ENCODE measurements at places on chromosomes 4 and X.

DNA sequence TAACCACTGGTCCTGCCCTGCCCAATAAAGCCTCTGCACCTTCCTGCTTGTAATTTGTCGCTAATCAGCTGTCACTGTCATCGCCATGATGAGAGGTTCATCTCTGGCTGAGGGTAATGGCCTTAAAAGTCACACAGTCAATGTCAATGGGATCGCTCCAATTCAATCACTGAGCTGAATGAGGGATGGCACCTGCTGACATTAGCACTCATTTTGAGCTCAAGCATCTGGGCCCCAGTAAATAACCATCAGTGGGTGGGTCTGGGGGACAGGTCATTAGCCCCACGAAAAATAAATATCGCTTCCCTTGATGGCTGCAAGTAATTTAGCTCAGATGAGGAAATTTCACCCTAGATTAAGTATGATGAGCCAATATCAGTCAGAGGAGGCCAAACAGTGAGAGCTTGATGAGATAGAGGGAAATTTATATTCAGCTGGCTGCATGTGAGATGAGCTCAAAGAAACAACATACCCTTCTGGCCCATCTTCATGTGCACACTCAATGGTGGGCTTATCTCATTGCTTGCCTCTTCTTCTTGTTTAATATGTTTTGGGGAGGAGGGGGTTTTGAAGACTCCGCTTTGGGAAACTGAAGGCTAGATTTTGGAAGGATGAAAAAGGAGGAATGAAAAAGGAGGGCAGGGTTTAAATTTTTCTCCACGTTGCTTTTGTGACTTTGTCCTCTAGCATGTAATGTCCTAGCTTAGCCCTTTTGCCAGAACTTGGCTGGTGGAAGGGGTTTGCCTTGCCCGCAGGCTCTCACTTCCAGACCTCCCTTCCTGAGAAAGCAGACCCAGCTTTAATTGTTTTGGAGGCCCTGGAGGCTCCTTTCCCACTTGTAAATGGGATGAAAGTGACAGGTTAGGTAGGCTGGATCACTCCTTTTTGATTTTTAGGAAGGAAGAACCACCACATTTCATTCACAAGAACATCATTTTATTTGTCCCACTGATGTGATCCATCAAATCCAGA lies 84.8 kb upstream of the PAQR3 start:
- H3K4me3 ChIP-seq, result no peak overlapping the region
- H3K36me3 ChIP-seq, result no peaks in the 10 kb centered on the region
- no peaks in the 10 kb centered on the region for H3K27me3 ChIP-seq

DNA sequence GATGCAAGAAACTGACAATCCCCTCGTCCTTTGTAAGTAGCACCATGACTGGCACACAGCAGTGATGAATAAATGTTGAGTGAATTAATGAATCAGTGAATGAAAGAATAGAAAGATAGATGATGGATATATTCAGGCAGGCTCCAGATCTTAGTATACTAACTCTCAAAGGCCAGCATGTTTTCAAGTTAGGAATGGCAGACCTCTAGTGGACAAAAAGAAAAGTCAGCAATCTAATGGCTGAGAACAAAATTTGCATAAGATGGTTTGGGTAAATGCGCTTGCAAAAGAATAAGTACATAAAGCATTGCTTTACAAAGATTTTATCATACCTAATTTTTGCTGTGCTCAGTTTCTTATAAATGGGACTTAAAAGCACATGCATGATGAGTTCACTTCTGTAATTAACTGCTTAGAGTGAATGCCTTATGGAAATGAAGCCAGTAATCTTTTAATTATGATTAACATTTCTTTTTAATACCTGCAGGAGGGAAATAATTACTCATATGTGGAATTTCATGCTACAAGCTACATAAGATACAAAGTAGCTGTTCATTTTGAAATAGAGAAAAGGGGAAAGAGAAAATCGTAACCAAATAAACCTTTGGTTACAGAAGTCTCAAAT lies 126.9 kb upstream of the GPRIN3 start:
- H3K4me1 ChIP-seq, result peaks cover 3% of the 10 kb centered on the region
- H3K27me3 ChIP-seq, result no peaks in the 10 kb centered on the region
- no peaks in the 10 kb centered on the region for H3K36me3 ChIP-seq

DNA sequence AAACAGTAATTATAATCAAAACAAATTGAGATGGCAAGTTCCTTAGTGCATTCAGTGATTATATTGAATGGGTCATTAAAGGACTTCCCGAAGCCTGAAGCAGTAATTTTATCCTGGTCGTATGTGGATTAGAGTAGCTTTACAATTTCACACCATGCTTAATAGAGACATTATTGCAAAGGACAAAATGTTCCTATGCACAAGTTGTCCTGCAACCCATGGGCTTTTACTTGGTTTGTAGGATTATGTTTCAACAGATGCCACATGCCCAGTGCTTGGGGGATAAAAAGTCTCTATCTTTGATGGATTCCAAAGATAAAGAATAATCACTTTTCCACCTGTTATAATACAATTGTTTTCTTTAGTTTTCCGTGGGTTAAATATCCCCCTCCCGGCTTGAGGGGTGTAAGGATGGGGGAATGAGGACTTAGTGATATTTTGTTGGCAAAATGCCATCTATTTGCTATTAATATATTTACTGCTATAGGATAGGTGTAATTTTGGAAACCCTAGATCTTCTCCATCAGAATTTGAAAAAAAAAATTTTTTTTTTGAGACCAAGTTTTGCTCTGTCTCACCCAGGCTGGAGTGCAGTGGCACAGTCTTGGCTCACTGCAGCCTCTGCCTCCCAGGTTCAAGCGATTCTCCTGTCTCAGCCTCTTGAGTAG lies 156.5 kb upstream of the ETNPPL start:
- H3K4me1 ChIP-seq, result no peaks in the 10 kb centered on the region
- no peaks in the 10 kb centered on the region for H3K27me3 ChIP-seq
- no peak for DNase-seq
- no peak overlapping the region for H3K27ac ChIP-seq
- H3K36me3 ChIP-seq, result no peaks in the 10 kb centered on the region
- H3K4me3 ChIP-seq, result no peak overlapping the region

DNA sequence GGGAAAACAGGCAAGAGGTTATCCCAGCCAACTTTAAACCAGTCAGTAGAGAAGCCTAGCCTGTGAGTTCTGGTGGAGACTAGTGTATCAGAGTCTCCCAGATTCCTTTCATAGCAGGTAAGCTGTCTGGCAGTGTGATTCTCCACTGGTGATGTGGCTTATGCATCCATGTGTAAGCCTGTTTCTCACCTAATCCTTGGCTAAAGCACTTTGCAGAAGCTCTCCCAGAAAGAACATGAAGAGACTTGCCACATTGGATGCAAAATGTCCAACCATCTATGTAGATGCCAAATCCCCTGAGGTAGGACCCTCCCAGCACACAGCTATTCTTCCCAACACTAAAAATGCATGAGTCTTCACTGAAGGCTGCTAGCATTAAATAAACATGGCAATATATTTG lies 111.7 kb downstream of the CHRNA9 start:
- H3K27ac ChIP-seq, result no peak overlapping the region
- H3K36me3 ChIP-seq, result peaks cover 5% of the 10 kb centered on the region
- DNase-seq, result no peak
- no peaks in the 10 kb centered on the region for H3K27me3 ChIP-seq

DNA sequence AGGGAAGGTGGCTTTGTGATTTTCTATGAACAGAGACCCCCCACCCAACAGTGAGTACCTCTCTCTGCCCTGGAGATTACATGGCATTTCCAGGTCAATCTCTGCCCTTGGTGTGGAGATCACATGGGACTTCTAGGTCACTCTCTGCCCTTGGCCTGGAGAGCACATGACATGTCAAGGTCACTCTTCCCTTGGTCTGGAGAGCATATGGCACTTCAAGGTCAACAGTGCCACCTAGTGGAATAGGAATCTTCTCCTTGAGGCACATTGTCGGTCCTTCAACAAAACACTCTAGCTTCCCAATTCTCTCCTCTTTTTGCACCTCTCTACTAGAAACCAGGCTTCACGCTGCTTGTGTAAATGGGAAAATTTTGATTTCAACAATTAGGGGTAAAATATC lies 66.2 kb upstream of the TACR3 start:
- no peaks in the 10 kb centered on the region for H3K4me1 ChIP-seq
- DNase-seq, result no peak
- H3K27ac ChIP-seq, result no peak overlapping the region
- no peaks in the 10 kb centered on the region for H3K36me3 ChIP-seq
- no peak overlapping the region for H3K4me3 ChIP-seq
- no peaks in the 10 kb centered on the region for H3K27me3 ChIP-seq

DNA sequence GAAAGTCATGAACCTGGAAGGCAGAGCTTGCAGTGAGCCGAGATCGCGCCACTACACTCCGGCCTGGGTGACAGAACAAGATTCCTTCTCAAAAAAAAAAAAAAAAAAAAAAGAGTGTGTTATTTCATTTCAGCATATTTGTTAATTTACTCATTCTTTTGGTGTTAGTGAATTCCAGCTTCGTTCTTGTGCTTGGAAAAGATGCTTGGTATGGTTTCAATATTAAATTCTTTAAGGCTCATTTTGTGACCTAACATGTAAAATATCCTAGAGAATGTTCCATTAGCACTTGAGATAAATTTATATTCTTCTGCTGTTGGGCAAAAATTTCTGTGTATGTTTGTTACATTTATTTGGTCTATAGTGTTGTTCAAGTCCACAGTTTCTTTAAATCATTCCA lies 66.8 kb downstream of the SPIN3 start:
- H3K4me3 ChIP-seq, result no peak overlapping the region
- no peaks in the 10 kb centered on the region for H3K36me3 ChIP-seq
- H3K4me1 ChIP-seq, result no peaks in the 10 kb centered on the region
- H3K27ac ChIP-seq, result no peak overlapping the region

DNA sequence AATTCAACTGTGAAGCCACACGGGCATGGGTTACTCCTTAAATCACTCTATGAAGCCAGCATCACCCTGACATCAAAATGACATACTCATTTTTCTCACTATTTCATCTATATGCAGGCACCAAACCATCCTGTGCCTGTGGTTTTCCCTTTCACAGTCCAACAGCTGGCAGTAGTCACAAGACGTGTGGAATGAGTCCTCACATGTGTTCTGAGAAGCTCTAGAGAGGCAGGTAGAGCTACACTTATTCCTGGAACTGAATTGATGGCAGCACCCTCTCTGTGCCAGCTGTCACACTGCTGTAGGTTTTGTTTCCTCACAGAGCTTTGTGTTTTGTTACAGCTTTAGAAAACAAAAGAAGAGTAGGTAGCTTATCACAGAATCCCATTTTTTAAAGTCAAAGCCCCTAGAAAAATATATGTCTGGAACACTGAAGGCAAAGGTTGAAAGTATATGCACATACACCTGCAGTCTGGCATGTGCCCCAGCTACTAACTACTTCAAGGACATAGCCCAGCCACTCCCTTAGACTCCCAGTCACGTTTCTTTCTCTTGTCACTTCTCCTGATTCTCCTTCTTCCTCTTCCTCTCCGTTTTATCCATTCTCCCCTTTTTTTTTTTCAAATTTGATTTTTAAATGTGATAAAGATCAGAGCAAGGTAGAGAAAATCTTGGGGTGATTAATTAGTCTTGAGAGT lies 107.1 kb downstream of the ANXA10 start:
- H3K36me3 ChIP-seq, result no peaks in the 10 kb centered on the region
- H3K4me1 ChIP-seq, result no peaks in the 10 kb centered on the region
- no peaks in the 10 kb centered on the region for H3K27me3 ChIP-seq
- DNase-seq, result no peak
- H3K27ac ChIP-seq, result no peak overlapping the region

GRCh38 chr4:109959195-109959594 lies 46.5 kb downstream of the EGF start:
- DNase-seq, result no peak
- no peak overlapping the region for H3K27ac ChIP-seq
- no peaks in the 10 kb centered on the region for H3K27me3 ChIP-seq
- no peaks in the 10 kb centered on the region for H3K36me3 ChIP-seq
- H3K4me3 ChIP-seq, result no peak overlapping the region

DNA sequence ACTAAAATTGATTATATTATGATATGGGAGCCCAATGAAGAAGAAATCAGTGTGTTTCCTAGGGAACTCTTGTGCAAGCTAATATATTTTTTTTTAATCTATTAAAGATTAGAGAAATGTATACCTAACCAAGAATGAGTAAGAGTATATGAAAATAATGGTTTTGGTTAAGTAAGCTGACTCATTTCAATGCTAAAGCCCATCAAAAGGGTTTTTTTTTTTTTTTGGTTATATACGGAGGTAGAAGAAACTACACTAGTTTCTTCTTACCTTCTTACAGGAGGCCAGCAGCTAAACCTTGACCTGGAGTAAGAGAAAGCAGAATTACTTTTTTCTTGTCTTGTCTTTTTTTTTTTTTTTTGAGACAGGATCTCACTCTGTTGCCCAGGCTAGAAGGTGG lies 27.5 kb downstream of the RUFY3 start:
- H3K27me3 ChIP-seq, result no peaks in the 10 kb centered on the region
- no peak for DNase-seq
- no peak overlapping the region for H3K4me3 ChIP-seq
- H3K4me1 ChIP-seq, result peaks cover 48% of the 10 kb centered on the region
- no peaks in the 10 kb centered on the region for H3K36me3 ChIP-seq

DNA sequence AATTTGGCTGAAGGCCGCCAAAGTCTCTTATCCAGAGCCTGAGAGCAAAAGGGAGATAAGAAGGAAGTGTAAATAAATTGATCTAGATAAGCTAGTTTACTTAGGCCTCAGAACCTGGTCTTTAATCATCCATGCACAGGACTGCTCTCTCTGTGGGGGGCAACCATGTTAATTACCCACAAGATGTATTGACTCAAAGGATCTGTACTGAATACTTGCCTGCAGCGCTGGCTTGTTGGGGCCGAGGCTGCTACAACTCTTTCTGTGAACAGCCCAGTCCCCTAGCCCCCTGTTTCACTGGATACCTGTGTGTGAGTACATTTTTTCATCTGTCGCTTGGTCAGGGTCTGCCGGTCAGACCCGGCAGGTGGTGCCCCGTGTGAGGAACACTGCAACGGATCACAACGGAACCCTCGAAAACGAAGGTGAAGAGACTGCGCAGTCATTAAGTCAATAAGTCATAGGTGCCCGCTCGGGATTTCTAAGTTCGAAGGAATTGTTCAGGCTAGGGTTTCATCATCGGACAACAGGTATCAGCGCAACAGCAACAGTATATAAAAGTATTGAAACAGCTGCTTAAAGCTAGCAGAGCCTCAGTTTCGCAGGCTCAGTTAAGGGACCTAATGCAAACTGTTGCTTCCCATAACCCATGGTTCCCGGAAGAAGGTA lies 8.3 kb downstream of the MAGEA11 start:
- no peak overlapping the region for H3K4me3 ChIP-seq
- no peak overlapping the region for H3K27ac ChIP-seq
- no peak for DNase-seq
- H3K27me3 ChIP-seq, result no peaks in the 10 kb centered on the region
- H3K4me1 ChIP-seq, result no peaks in the 10 kb centered on the region

DNA sequence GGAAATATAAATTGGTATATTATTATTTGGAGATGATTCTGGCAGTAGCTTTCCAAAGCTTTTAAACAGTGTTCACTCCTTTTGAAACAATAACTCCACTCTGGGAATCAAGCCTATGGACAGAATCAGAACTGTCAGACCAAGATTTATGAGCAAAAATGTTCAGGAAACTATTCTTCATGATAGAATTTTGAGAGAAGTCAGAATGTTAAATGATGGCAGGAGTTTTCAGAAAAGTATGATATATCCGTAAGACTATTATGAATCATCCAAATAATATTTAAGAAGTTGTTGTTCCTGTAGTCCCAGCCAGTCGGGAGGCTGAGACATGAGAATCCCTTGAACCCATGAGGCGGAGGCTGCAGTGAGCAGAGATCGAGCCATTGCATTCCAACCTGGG lies 50.5 kb upstream of the ADGRG2 start:
- no peak for DNase-seq
- no peak overlapping the region for H3K27ac ChIP-seq
- no peaks in the 10 kb centered on the region for H3K4me1 ChIP-seq
- H3K27me3 ChIP-seq, result no peaks in the 10 kb centered on the region
